ENCODE measurements at places on chromosomes 2 and 18.

DNA sequence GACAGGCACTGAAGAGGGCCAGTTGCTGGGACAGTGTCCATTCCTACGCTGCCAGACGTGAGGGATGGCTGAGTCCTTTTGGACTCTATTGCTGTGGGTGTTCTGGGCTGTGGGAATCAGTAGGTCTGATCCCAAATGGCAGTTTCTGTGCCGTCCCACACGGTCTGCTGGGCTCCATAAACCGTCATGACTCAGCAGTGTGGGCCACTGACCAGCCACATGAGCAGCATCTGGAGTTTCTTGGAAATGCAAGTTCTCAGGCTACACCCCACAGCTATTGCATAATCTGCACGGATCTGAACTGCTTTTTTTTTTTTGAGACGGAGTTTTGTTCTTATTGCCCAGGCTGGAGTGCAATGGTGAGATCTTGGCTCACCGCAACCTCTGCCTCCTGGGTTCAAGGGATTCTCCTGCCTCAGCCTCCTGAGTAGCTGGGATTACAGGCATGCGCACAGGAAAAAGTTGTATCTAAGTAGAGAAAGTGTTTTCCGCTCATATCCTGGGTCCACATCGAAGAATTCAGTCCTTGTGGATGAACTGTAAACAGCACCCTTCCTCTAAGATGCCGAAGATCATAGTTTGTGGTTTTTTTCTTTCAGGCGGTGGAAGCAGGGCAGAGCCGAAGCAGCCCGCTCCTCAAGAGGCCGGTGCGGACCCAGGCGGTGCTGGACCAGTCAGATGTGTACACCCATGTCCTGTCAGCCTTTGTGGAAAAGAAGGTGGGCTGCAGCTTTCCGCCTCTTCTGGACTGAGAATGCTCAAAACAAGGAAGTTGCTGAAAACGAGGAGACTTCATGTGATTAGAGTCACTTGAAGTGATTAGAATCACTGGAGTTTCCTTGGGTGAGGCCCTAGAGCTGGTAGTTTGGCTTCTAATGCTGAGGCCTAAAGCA lies 25.5 kb downstream of the RMC1 start:
- no peak for DNase-seq

DNA sequence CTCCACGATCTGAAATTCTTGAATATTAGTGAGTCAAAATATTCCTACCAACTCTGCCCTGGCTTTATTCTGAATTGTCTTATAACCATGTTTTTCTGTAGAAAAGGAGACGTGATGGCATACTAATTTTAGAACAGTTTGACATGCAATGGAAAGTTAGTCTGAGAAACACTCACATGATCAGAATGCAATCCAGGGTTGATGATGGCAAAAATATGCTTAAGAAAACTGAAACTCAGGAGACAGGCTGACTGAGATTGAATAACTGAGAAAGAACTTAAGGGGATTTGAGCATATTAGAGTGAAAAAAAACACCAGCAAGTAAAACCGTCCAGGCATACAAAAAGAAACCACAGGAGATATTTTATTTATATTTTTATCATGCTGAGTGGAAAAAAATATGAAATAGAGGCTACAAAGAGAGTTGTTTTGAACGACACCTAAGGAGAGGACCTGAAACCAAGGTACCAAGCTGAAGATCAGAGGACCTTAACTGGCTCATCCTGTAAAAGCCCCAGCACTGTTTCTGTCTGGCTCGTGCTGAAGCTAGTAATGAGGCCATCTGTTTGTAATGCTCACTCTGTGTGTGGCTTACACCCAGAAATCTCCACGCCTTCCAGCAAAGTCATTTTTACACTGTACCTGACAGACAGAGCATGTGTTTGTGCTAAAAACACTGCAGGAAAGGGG lies 437.2 kb upstream of the PKDCC start:
- no peak for DNase-seq

GRCh38 chr2:148926291-148926961 lies 51.4 kb downstream of the KIF5C start:
- DNase-seq: peak; percentile 26

DNA sequence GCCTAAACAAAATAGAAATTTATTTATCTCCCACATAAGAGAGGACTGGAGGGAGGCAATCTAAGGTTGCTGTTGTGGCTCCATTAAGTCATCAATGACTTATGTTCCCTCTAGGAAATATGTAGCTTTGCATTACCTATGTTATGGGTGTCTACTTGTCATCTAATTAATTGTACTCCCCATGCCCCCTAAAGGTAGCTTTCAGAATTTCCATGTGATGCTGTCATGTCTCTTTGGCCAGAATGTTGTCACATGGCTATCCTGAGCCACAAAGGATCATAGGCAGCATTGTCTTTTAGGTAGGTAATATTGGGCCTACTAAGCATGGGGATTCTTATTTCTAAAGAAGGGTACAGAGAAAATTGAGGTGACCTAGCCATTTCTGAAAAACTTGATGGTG lies 935.6 kb upstream of the FANCL start:
- peak; percentile 17 for DNase-seq

DNA sequence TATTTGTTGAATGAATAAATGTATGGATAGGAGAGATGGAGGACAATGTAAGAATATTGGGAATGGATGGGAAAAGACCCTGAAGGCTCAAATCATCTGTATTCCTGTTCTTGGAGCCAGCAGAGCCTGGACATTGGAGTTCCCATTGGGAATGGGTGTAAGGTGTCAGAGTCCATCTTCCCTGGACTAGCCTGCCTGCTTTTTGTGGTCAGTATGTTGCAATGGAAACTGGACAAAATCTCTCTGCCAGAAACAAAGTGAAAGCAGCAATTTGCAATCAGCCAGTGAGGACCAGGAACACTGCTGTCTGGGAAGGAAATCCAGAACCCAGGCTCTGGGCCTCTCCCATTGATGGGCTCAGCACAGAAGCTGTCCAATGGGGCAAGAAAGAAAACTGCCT lies 83.5 kb upstream of the SKOR2 start:
- no peak for DNase-seq
